Suprapubic skin (tissue), 4 donors: ENCODE measurements at places on chromosomes 3 and 15. TPM values are rescaled to one million over a fixed set of nuclear protein-coding genes. Genes with fewer than 3 reads are reported as not detected.
A peak's percentile ranks its signal among the peaks of the same experiment; 100 is the strongest.

- DNase-seq: no peak
Measured at GRCh38 chr3:190182418-190183043, 61.8 kb upstream of the P3H2 start.

DNA sequence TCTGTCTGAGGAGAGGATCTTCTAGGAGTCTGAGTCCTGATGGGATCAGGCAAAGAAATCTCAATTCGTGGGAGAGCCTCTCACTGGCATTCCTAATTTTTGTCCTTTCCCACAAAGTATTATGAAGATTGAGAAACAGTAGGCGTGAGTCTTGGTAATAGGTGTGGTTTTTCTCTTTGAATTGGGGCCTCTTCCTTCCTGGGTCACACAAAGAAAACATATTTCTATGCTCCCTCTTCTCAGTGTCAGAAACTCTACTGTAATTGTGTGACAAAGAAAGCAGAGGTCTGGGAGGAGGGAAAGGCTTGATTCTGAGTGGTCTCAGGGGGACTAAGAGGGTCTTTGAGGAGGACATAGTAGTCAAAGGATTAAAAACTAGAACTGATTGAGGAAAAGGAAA is 6.0 kb downstream of the GABRR3 start:
- DNase-seq: no peak

DNA sequence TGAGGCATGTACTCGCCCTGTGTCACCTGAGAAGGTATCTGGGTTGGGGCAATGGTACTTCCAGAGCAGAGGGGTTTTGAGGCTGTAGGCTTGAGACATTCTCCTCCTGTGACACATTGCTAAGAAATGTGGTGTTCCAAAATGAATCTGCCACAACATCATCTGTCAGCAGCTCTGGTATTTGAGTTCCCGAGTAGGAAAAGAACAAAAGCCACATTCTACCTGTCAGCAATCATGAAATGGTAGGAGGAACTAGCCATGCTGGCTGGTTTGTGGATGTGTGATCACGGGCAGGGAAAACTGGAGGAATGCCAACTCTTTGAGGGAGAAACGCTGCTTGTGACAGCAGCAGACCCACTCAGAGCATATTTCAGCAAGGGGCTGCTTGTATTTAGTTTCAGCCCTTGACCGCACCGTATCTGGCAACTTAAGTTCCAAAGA is 579.4 kb upstream of the TBL1XR1 start:
- no peak for DNase-seq

DNA sequence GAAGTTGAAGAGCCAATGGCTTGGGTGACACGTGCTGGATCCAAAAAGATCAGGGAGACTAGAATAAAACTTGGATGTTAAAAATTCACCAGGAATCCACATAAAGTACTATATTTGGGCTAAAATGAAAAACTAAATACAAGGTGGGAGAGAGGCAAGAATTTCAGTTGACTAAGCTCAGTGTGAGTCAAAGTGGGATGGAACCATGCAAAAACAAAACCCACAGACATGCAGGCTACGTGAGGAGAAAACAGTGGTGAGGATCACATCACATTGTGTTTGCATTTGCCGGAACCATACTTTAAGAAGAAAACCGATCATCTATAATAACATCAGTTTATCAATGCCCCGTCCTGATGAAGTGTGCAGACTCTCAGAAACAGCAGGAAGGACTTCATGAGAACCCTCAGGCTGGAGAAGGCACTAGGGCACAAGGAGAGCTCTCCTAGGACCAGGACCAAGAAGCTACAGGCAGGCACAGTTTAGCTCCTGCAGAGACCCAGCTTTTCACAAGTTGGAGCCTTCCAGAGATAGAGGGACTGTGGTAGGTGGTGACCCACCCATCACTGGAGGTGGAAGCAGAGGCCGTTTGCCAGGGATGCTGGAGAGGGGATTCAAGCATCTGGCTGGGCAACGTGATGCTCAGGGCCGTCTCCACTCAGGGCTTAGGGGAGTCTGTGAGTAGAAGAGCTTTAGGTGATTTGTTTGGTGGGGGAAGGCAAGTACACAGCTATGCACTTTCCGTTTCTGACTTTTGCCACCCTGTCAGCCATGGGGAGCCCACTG is 29.0 kb upstream of the NR2E3 start:
- DNase-seq: no peak

DNA sequence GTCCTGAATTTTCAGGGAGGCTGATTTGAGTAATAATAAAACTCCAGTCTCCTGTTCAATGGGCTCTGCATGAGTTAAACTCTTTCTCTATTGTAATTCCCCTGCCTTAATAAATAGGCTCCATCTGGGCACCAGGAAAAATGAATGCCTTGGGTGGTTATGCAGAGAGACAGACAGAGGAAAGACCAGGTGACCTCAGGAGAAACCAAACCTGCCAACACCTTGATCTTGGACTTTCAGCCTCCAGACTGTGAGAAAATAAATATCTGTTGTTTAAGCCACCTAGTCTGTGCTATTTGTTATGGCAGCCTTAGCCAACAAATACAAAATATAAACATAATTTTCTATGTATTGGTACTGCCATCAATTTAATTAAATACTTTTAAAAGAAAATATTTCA is 64.8 kb upstream of the RAP2B start:
- no peak for DNase-seq

DNA sequence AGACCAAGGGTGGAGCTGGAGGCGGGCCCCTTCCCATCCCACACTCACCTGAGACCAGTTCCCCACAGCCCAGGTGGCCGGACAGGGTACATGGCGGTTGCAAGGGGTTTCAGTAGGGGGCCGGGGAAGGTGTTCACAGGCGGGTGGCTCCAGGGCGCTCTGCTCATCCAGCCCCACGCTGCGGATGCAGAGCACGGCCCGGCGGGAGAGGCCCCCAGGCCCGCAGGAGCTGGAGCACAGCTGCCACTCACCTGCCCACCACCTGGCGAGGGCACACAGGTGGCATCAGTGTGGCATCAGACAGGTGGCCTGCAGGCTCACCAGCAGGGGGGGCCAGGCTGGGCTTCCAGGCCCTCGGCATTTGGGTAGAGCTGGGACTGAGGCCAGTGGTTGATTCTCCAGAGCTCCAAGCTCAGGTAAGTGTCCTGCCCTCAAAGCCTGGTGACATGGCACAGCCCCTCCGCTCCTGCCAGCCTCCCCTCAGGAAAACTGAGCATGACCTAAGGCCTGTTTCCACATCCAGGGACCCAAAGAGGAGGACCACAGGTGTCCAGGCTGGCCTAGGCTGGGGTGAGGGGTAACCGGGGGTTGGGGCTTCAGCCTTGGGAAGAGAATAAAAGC is 43.8 kb downstream of the ADAMTS7 start:
- peak; percentile 44 for DNase-seq

GRCh38 chr3:162112719-162113118 is 616.1 kb downstream of the OTOL1 start:
- DNase-seq: no peak

- no peak for DNase-seq
Measured at GRCh38 chr15:63255489-63255990, 21.9 kb upstream of the APH1B start.

GRCh38 chr15:42156243-42156922 is at the start of gene PLA2G4F:
Gene PLA2G4F (minus strand): TSS chr15:42156636. CDS start chr15:42156549, 87 bp downstream.
- DNase-seq: peak; percentile 75

- peak; percentile 60 for DNase-seq
Measured at GRCh38 chr3:127412578-127413317, 124.9 kb upstream of the PRR20G start.

- DNase-seq: no peak
Measured at GRCh38 chr15:27977696-27978095, 121.4 kb downstream of the OCA2 start.

- DNase-seq: no peak
Measured at GRCh38 chr3:186361762-186362536, at the start of gene DGKG. Gene DGKG (minus strand): TSS chr3:186362234. CDS start chr3:186320459, 41,775 bp downstream.

- no peak for DNase-seq
Measured at GRCh38 chr3:43686700-43687498, 3.8 kb upstream of the ABHD5 start.

Gene PHC3
- total RNA-seq: 84.5 TPM

Gene COL8A1
- 3.5 TPM for total RNA-seq

Gene RASGRP1
- total RNA-seq: 21.2 TPM

Gene MIX23
- total RNA-seq: 10.2 TPM

Gene ABCC5
- total RNA-seq: 16.6 TPM

Gene ARHGEF26
- total RNA-seq: 36.0 TPM
